ENCODE measurements at places on chromosomes 7 and 10.

DNA sequence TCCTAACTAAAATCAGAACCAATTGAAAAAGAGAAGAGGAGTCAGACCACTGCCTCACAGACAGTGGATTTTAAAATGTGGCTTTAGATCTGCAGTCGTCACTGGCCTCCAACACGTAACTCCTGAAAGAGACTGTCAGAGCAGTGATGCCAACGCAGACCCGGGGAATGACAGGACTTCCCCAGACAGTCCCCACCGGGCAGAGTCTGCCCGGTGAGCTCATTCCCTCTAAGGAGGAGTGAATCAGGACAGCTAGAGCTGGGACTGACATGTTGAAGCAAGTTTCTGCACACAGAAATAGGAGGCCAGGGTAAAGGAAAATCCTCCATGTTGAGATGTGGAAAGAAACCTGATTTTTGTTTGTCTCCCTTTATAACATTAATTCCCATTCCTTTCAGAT, 105.0 kb downstream of the TES start:
- peak; percentile 66 for DNase-seq

DNA sequence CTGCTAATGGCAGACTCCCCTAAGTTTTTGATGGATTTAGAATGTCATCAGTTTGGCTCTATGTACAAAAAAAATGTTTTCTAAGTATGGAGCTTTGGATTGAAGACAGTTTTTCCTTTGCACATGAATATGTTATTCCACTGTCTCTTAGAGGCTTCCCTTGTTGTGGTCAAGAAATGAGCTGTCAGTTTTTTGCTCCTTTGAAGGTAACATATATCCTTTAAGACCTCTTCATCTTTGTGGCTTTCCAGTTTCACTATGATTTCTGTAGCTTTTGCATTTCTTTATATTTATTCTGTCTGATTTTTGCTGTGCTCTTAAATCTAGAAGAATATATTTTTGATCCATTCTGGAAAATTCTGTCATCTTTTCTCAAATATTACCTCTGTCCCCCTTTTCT, 15.8 kb upstream of the ODAD2 start:
- no peak for DNase-seq

- DNase-seq, result peak; percentile 85
Observed at GRCh38 chr10:4586776-4587175, 239.2 kb upstream of the AKR1E2 start.

DNA sequence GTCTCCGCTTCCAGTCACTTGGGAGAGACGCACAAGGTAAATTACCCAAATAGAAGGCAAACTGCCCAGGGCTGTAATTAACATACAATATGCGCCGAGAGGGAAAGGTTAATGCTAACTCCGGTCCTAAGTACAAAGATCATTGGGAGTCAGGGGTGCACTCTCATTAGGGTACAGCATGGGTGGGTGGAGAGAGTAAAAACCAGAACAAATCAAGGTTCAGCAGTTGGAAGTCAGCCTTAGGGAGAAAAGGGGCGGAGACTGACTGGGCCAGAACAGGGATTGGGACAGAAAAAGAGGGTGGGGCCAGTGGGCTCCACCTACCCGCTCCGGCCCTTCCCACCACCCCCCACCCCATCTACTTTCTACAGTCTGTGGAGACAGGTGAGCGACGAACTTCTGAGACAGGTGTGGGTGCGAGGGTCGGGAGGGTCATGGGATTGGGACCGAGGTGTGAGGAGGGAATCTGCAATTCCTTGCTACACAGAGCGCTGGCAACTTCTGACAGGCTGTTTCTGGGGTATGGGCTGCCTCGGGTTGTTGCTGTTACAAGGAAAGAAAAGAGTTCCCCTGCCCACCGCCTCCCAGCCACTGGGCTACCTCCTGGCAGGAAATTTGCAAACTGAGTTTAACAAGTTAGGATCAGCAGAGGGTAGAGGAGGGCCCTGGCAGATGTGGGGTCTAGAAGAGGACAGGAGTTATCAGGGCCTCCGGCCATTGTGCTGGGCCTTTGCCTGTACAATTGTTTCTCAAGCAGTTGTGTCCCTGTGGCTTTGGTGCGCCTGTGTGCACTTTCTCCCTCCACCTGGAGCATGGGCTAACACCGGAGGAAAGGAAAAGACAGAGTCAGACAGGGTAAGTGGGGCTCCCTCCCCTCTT, at the start of gene TMEM139:
TSS of gene TMEM139 (plus strand) at position 368 of the 879 bp plus-strand sequence. CDS start 1,000 bp downstream, outside the sequence.
- DNase-seq, result no peak

- no peak for DNase-seq
Observed at GRCh38 chr7:103711413-103711812, 265.4 kb upstream of the SLC26A5 start.

- no peak for DNase-seq
Observed at GRCh38 chr10:115091161-115091560, 2.0 kb upstream of the ATRNL1 start.

DNA sequence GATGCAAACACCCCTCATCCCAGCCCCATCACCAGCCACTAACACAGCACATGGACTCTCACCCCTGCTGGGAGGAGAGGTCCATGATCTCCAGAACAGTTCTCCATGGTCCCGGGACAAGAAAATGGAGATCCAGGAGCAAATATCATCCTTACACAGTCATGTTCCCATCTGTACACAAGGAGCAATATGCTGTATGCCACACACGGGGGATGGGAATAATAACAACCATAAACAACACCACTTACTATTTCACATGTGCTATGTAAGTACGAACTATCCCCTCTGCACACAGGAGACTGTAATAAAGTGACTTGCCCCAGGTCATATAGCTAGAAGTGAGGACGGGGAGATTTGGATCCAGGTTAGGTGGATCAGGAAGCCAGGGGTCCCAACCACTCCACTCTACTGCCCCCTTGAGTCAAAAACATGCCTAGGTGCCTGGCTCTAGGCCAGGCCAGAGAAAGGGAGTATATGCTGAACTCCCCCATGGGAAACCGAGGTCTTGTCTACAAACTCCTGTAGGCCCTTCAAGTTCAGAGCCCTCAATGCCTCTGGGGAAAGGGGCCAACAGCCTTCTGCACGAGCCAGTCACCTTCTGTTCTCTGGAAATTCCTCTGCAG, 34.1 kb downstream of the LRRC20 start:
- peak; percentile 13 for DNase-seq

GRCh38 chr10:36493516-36493880, 631.9 kb upstream of the ANKRD30A start:
- peak; percentile 29 for DNase-seq
